Activated CD4-positive, alpha-beta T cell treated with anti-CD3 and anti-CD28 coated beads, Interleukin-2, Interleukin-6, amounts not matched to agents 100 ng/mL and 50 ng/mL, durations not matched to agents 16 hours and 8 hours (primary cell): ENCODE measurements at places on chromosomes 12 and 14.

GRCh38 chr14:101840649-101841369 is 79.3 kb downstream of the PPP2R5C start:
- no peak for DNase-seq

- DNase-seq, result peak; percentile 26
Measured at GRCh38 chr14:74459289-74459946, 33.4 kb upstream of the SYNDIG1L start.

DNA sequence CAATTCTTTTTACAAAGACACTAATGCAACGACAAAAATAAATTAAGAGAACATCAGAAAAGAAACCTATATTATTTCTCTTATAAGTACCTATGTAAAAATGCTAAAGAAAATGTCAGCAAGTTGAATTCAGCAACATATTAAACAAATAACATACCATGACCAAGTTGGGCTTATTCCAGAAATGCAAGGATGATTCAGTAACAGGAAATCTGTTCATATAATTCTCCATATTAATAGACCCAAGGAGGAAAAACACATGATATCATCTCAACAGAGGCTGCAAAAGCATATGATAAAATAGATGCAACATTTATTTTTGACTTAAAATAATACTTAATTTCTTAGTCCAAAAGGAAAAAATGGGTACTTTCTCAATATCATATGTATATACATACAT is 25.1 kb upstream of the GPHB5 start:
- no peak for DNase-seq

DNA sequence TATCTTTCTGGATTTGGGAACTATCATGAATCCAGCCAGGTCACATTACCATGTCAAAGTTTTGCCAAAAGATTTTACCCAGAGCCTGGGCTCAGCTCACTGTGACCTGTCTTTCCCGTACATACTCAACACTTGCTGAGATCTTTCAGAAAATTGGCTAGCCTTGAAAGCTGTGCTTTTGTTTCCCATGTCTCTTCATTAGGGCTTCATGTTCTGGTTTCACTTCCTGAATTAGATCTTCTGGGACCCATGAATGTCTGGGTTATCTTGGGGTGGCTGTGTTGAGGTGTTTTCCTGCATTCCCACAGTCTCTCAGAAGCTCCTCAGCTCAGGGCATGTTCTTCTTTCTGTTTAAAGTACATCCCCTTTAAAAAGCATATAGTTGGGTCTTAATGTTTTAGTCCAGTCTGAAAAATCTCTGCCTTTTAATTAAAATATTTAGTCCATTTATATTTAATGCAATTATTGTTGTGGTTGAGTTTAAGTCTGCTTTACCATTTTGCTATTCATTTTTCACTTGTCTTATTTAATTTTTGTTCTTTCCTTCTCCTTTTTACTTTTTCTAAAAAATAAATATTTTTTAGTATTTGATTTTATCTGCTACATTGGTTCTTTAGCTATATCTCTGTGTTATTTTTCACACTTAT is 242.7 kb downstream of the VRK1 start:
- DNase-seq, result no peak

GRCh38 chr14:64723691-64724577 is 19.7 kb downstream of the PLEKHG3 start:
- peak; percentile 28 for DNase-seq

- DNase-seq, result peak; percentile 54
Measured at GRCh38 chr12:53190108-53190729, 9.5 kb upstream of the CSAD start.

GRCh38 chr12:69000074-69000473 is 67.1 kb upstream of the CPM start:
- DNase-seq, result no peak

GRCh38 chr12:100858656-100859055 is 64.1 kb downstream of the ANO4 start:
- DNase-seq, result no peak

DNA sequence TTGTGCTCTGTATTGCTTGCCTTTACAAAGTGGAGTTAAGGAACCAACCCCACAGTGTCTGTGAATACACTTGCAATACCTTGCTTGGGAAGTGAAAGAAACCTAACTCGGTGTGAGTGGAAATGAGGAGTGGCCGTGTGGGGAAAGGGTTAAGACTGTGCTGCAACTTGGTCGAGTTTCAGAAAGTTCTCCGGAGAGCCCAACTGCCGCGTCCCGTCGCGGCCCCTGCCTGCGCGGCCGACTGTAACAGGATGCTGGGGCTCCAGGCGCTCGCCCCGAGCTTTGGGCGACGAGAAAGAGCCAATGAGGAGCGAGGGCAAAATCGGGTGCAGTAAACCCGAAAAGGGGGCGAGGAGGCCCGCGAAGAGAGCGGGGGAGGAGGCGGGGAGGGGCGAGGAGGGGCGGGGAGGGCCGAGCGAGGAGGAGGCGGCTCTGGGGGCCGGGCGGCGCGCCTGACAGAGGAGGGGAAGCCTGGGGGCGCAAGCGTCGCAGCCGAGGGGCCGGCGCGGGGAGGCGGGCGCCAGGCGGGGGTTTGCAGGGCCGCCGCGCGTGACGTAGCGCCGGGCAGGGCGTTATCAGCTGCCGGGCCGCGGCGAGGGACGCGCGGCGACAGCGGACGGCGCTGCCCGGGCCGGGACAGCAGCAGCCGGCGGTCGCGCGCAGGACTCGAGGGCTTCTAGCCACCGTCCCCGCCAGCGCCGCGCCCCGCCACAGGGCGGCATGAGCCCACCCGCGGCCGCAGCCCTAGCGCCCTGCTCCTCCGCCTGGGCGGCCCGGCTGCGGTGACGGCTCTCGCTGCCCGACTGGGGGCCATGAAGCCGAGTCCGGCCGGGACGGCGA is at the start of gene DACT1:
DACT1 (plus strand) TSS at position 572 of the 840 bp plus-strand sequence; CDS start at position 813, 241 bp downstream.
- DNase-seq, result peak; percentile 69

GRCh38 chr12:170371-171225 is 43.4 kb downstream of the SLC6A12 start:
- no peak for DNase-seq

- DNase-seq, result no peak
Measured at GRCh38 chr12:40992674-40993073, 195.4 kb upstream of the PDZRN4 start.

DNA sequence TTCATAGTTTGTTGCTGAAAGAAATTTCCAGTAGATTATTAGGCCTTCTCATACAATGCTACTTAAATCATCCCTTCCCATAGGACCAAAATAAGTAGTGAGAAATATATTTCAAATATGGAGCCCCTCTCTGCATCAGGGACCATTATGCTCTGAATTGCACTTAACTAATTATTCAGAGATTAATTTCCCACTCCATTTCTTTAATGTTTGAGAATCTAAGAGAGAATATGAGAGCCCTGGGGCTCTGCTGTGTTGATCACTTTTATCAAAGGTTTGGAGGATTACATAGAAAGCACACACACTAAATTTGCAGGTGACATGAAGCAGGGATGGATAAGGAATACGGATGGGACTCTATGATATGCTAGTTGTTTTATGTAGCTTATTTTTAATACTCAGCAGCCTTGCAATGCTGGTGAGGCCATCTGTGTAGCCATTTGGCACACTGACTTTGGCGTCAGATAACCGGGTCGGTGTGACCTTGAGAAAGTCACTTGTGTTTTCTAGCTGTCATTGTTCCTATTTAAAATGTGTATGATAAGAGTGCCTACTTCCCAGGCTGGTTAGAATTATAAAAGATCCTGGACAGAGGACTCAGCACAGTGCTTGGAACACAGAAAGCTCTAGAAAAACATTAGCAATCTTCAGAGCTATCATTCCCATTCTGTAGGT is 49.9 kb upstream of the FBXO21 start:
- DNase-seq, result no peak
